Iris pigment epithelial cell (primary cell): ENCODE measurements at places on chromosomes 2 and 18.

DNA sequence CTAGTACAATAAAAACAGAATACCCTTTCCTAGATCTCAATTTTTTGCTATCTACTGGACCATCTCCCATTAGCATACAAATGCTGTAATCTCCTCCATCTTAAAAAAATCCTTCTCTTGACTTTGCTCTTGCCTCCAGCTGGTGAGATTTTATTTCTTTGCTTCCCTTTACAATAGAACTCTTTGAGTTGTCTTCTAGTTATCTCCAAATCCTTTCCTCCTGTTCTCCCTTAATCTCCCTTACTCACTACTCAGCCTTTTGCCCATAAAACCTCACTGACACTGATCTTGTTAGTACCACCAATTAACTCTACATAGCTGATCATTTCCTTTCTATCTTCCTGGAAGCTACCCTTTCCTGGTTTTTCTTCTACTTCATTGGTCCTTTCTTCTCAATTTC is 63.5 kb upstream of the FRZB start:
- no peak for DNase-seq

- no peak for DNase-seq
Observed at GRCh38 chr2:241020629-241021190, 22.3 kb downstream of the SNED1 start.

- DNase-seq, result no peak
Observed at GRCh38 chr2:147247749-147248148, 597.1 kb upstream of the ACVR2A start.

GRCh38 chr2:105460048-105460732 is 61.3 kb upstream of the FHL2 start:
- peak; percentile 33 for DNase-seq

DNA sequence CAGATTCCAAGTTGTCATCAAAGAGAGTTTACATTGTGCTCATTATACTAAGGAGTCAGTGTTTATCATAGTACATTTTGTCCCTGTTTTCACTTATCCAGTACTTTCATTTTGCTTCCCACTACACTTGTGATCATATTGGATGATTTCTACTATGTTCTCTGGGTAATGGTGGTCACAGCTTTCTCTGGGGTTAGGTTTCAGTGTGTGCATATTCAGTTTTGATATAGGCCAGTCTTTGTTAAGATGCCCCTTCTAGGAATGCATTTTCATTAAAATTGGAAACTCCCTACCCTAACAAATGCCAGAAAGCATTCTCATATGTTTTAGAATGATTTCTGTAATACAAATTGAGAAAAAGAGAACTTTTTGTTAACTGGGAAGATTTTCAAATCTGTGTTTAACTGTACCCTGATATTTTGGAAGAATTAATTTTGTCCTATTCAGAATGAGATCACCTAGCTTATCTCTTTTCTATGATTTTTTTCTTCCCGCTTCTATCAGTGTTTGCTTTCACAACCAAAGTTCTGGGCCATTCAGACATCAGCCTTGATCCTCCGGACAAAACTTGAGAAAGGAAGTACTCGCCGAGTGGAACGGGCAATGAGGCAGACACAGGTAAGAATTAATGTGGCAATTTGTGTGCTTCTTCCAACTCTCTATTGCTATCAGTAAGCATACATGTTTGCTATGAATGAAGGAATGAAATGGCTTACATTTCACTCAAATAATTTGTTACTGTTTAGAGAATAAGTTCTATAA is 74.6 kb downstream of the TTC27 start:
- DNase-seq, result peak; percentile 17

DNA sequence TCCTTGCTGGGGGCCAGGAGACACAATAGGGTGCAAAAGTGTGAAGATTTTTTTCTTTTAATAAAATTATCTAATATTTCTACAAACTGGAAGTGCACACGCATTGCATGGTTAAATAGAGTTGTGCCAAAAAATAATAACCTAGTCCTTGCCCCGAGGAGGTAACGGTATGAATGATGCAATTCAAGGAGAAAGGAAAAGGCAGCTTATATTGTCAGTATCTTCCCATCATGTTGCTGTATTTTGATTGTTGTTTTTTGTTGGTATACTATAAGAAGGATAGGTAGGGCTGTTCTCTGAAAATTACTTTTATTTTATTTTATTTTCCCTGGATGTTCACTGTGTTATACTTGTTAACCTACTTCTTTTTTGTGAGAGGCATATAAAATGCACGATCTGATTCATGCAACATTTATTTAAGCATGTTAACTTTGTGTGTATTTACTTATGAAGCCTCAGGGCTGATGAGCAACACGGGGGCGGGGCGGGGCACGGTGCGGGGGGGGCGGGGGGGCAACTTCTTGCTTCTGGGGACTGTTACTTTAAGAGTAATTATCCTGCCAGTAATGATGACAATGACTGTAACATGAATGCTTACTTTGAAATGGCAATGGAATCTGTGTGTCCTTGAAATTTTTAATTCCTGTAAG is 118.6 kb downstream of the AQP4 start:
- peak; percentile 29 for DNase-seq

GRCh38 chr18:5628512-5629255 is 84.9 kb upstream of the EPB41L3 start:
- DNase-seq, result peak; percentile 16

GRCh38 chr2:152292991-152293390 is 42.0 kb upstream of the FMNL2 start:
- no peak for DNase-seq

- DNase-seq, result no peak
Observed at GRCh38 chr2:209685963-209686362, 85.7 kb upstream of the UNC80 start.

- DNase-seq, result peak; percentile 82
Observed at GRCh38 chr2:170848587-170848986, 31.9 kb downstream of the GAD1 start.

GRCh38 chr2:239089884-239090283 is 242.0 kb downstream of the TWIST2 start:
- no peak for DNase-seq

DNA sequence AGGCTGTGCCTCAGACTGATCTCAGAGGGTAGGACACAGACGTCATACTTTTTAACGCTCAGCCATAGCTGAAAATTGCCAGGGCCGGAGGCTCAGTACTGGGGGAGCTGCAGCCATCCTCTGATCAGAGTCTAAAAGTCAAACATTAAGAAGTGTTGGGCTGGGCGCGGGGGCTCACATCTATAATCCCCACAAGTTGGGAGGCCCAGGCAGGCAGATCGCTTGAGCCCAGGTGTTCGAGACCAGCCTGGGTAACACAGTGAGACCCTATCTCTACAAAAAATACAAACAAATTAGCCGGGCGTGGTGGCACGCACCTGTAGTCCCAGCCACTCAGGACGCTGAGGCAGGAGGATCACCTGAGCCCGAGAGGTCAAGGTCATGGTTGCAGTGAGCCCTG is 48.8 kb downstream of the FAM178B start:
- no peak for DNase-seq

GRCh38 chr2:241014224-241014623 is 15.8 kb downstream of the SNED1 start:
- DNase-seq, result no peak

DNA sequence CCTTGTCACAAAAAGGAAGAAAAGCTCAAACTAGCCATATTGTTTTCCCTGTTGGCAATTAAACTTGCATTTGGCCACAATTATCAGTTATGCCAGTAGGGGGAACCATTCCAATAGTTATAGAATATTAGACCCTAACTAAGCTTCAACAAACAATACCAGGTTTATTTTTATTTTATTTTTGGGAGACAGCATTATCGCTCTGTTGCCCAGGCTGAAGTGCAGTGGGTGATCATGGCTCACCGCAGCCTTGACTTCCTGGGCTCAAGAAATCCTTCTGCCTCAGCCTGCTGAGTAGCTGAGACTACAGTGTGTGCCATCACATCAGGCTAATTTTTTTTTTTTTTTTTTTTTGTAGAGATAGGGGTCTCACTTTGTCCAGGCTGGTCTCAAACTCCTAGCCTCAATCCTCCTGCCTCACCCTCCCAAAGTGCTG is 102.1 kb downstream of the ATAD2B start:
- peak; percentile 53 for DNase-seq

- peak; percentile 14 for DNase-seq
Observed at GRCh38 chr18:13570856-13571495, 155.4 kb downstream of the FAM210A start.

- no peak for DNase-seq
Observed at GRCh38 chr18:31557446-31557845, 34.2 kb upstream of the TTR start.

DNA sequence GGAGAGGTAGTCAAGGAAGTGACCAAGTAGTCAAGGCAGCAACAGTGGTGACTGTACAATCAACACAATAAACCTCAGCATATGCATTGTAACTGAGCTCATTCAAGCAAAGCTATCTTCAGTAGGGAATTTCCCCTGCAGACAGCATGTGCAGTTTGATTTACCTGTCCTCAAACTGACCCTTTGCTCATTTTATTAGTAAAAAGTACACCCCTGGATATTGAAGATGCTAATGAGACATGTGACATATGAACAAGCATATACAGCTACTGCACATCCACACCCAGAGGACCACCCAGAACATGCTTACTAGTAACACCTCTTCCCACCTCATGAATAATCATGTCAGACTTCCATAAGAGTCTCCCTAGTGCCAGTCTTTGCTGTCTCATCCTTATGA is 15.4 kb downstream of the C2orf81 start:
- DNase-seq, result peak; percentile 50

- no peak for DNase-seq
Observed at GRCh38 chr2:54429811-54430551, 26.1 kb upstream of the SPTBN1 start.

DNA sequence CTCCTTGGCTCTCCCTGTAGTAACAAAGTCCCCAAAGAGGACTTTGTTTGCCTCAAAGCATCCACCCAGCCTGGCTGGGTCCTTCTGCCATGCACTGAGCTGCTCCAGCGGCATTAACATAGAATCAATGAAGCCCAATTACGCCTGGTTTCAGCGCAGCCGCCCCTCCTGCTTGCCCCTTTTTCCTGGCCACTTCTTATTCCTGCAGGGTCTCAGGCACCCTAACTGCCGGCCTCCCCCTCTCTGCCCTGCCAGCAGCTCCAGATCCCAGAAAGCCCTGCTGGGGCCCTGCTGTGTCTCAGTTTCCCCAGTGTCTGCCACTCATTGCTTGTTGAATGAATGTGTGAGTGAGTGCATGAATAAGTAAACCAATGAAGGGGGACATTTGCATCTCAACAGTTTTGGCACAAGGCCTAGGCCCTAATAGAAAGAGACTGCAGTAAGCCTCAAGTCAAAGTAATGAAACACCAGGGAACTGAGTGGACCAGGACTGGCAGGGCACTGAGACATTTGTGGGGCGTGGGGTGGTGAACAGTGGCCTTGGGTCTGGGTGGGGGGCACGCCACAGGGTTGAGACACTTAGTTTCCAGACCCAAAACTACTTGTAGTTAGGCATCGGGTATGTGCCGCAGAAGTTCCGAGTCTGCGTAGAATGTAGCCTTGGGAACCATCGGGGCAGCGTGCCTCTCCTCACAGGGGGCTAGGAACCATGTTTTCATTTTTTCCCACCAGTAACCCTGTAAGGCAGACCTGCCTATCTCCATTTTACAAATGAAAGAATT is 60.6 kb downstream of the SMAD7 start:
- DNase-seq, result no peak

- DNase-seq, result no peak
Observed at GRCh38 chr18:581096-581495, 916 bp downstream of the CETN1 start.

DNA sequence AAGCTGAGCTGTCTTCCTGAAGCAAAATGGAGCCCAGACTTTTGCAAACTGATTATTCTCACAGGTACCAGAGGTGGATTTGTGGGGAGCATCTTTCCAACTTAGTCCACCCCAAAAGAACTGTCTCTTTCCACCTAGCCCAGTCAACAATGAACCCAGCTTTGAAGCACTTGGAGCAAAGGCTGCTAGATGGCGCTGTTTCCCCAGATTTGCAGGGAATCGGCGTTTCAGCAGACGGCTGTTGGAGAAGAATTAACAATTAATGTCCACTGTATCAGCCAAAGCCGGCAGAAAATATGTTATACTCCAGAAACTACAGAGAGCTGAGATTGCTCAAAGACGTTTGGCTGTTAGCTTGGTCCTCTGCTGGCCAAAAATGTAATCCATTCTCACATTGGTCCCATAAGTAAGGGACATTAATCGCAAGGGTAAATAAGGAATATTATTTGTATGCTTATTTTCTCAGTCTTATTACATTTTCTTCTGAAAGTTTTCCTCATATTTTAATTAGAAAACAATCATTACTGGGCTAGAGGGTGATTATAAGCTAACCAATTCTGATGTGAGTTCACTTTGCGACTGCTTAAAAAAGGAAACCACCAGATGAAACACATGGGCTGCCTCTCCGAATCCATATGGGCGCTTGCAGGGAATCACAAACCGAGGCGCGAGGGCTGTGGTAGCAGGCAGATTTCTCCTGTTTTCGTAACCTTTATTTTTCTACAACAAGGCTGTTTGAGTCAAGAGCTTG is 423.8 kb upstream of the MEX3C start:
- DNase-seq, result peak; percentile 5

DNA sequence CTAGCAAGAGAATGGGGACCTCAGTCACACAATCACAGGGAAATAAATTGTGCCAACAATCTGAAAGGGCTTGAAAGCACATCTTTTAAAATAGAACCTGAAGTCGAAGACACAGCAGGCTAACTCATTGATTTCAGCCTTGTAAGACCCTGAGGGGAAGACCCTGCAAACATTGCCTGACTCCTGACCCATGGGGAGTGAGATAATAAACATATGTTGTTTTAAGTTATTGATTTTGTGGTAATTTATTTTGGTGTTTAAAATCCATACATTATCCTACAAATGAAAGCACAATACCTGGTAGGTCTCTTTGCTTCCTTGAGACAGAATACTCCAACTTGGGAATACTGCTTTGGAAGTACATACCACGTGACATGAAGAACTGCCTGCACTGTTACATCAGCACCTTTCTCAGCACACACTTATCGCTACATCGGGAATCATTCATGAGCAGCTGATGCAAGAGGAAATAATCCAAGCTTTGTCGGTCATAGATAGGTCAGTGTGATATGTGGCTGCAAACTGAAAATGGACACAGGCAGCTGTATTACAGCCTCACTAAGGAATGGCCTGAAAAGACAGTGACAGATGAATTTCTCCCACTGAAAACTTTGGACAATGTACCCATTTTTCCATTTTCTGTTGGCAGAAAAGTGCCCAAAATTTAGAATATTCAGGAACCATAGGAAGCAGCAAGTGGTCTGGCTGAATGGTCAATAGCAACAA is 494.5 kb upstream of the MAP2 start:
- DNase-seq, result peak; percentile 3

GRCh38 chr18:54232485-54233227 is 8.2 kb upstream of the MBD2 start:
- DNase-seq, result no peak

- peak; percentile 44 for DNase-seq
Observed at GRCh38 chr18:54233228-54233625, 8.8 kb upstream of the MBD2 start.

- DNase-seq, result peak; percentile 33
Observed at GRCh38 chr2:231987124-231987727, 25.7 kb downstream of the DIS3L2 start.
